ENCODE measurements at places on chromosomes 7 and 10.

DNA sequence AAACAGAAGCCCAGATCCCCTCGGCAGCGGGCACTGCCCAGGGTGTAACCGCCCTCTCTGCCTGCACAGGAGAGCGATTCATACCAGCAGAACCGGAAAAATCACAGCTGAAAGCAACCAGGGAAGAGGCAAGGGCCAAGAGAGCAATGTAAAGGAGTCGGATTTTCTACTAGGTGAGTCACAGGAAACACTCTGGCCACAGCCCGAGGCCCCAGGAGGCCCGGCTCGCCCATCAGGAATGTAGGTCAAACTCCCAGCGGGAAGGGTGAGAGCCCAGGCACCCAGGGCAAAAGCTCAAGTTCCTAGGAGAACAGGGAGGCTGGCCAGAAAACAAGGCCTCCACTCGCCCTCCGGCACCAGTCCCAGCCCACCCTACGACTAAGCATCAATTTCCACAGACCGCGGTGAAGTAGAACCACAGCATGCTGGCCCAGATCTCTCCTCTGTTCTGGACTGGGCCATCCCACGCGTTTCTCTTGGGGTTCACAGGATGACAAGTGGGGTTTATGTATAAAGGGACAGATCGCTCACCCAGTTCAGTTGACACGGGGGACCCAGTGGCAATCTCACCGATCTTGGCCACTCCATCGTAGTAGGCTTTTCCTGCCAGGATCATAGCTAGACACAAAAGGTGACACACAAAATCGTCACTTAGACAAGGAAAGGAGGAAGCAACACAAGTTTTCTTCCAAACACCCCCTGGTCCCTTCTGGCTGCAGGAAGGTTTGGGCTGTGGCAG is 46.2 kb downstream of the BAIAP2L1 start:
- DNase-seq = no peak

GRCh38 chr7:134686786-134687185 is 40.1 kb downstream of the BPGM start:
- no peak for DNase-seq

- DNase-seq = no peak
These were observed 57.3 kb upstream of the OSBPL3 start for GRCh38 chr7:25037325-25037724.

DNA sequence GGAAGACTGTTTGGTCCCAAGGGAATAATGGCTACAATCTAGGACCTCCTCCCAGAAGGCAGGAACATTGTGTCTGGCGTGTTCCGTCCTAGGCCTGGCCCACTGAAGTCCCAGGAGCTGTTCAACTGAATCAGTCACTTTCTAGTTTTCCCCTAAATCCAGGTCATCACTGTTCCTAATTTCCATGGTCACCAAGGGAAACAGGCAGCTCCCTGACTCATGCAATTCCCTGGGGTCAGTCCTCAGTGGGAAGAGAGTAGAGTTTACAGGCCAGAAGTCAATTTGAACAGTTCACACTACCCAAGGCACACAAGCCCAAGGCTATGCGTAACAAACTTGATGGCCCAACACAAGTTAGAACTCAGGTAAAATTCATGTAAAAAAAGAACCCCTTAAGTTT is 44.0 kb downstream of the CREB3L2 start:
- no peak for DNase-seq

- DNase-seq = no peak
These were observed 55.2 kb upstream of the FAM133B start for GRCh38 chr7:92645114-92646061.
